ENCODE measurements at places on chromosomes 4 and X.

DNA sequence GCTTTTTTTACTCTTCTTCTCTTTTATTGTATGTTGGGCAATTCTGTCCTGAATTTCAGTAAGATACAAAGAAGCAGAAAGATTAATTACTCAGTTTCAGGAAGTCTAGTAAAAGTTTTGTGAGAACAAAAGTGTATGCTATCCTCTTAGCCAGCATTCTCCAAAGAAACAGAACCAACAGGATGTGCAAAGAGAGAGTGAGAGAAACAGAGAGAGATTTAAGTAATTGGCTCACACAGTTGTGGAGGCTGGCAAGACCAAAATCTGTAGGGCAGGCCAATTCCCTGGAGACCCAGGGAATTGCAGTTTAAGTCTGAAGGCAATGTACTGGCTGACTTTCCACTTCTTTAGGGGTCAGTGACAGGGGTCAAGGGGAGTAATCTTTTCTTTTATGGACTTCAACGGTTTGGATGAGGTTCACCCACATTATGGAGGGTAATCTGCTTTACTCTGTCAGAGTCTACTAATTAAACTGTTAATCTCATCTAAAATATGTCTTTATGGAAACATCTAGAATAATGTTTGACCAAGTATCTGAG is 59.2 kb upstream of the SLC39A8 start:
- DNase-seq: no peak

DNA sequence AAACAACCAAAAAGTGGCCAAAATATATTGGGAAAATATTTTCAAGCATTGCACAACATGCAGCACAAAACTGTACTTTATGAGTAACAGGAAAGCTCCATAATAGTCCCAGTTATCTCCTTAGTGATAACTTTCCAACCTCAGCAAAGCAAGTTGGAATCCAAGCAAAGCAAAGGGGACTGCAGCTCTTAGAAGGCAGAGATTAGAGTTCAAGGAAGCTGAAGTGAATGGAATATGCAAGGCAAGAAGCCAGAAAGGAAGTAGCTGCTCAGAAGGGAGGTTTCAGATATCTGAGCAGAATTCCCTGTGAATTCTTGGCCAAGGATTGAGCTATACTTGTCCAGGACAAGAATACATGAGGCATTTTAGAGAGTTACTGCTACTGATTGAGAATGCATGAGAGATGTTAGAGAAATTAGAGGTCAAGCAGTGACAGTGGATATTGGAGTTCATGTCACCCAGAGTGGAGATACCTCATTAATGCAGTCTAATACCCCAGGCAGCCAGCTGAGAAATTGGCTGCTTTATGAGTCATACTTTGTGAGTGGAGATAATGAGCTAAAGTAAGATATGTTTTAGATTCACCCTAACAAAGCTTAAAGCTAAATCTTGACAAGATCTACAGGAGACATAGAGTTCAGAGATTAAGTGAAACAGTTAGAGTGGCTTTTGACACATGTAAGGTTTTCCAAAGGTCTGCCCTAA is 102.8 kb downstream of the INPP4B start:
- no peak for DNase-seq

DNA sequence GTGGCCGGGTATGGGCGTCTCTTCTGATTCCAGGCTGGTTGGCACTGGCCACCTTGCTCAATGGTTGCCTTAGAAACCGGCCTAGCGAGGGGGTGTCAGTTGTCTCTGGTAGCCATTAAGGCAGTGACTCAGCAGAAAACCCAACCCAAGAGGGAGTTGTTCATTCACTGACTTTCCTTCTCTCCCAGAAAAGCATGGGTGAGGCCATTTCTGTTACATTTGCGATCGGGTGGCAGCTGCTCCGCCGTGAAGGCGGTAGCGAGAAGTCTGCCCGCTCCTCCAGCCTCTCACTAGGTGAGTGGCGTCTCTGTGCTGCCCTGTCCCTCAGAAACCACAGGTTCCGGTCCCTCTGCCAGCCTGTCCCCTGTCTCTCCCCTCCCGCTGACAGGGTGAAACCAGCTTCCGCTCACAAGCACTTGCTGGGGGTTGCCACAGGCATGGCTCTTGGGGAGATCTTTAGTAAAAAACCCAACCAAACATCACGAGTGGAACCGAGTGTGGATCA is 17.4 kb downstream of the IRAK1 start:
- DNase-seq: no peak

DNA sequence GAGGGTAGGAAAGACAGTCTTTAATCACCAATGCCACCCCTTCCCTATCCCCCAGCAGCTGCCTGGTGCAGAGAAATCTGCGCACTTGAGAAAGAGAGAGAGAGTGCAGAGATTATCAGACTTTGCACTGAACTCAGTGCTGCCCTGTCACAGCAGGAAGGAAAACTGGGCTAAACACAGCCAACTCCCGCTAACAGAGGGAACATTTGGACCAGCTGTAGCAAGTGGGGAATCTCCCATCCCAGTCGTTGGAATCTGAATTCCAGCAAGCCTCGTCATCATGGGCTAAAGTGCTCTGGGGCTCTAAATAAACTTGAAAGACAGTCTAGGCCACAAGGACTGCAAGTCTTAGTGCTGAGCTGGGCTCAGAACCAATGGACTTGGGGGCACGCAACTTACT is 168.7 kb downstream of the DLG3 start:
- no peak for DNase-seq

GRCh38 chr4:105145903-105146275 is 787 bp upstream of the TET2 start:
- DNase-seq: peak; percentile 11

DNA sequence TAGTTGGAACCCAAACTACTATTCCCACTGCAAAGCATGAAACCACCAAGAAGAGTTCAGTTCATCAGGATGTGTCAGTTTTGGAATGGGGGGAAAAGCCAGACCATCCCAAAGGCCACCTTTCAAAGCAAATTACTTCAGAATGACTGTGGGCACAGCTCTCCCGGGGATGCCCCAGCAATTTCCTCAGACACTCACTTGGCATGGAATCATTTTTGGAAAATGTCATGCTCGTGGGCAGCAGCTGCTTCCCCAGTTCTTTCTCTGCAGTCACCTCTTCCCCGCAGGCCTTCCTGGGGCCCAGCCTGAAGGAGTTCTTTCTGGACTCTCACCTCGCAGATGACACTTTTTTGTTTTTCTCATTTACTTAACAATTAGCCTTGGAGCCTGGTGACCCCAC is 350.3 kb downstream of the NR3C2 start:
- no peak for DNase-seq
